HFFc6 (cell line): ENCODE measurements at places on chromosomes 3 and 15. TPM values are rescaled to one million over a fixed set of nuclear protein-coding genes. Genes with fewer than 3 reads are reported as not detected.
A peak's percentile ranks its signal among the peaks of the same experiment; 100 is the strongest.

PFKFB4 gene
- total RNA-seq: 8.7 to 10.9 TPM (median 9.6 TPM) in 3 replicates

GRCh38 chr3:46422617-46423016 is 15.6 kb downstream of the CCRL2 start:
- H3K27me3 ChIP-seq: peaks cover 12% of the 10 kb centered on the region
- H3K27ac ChIP-seq: no peak overlapping the region
- H3K4me1 ChIP-seq: peaks cover 14% of the 10 kb centered on the region
- H3K4me3 ChIP-seq: no peak overlapping the region
- no peaks in the 10 kb centered on the region for H3K36me3 ChIP-seq

MAP3K13 gene
- total RNA-seq: 21.5 and 24.5 TPM in 2 replicates

DNA sequence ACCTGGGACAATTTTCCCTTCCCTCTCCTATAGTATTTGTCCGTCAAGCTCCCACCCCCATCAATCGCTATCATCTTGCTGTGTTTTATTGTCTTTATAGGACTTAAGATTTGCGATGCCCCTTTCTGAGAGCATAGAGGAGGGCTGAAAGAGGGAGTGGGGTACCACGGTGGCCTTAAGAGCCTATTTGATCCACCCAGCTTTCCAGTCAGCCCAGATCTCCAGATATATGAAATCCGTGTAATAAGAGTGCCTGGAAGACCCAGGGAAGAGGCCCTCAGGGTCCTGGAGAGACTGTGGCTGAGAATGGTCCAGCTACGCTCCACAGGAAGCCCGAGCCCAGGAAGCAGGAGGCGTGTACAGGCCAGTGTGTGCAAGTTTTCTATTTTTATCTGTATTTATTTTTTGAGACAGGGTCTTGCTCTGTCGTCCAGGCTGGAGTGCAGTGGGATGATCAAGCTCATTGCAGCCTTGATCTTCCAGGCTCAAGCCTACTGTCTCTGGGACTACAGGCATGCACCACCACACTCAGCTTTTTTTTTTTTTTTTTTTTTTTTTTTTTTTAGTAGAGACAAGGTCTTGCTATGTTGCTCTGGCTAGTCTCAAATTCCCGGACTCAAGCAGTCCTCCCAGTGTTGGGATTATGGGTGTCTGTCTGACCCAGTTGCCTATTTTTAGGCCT is 964 bp upstream of the NCKIPSD start:
- H3K27ac ChIP-seq: peak overlapping the region; percentile 72
- H3K36me3 ChIP-seq: peaks cover 10% of the 10 kb centered on the region
- peaks cover 38% of the 10 kb centered on the region for H3K4me1 ChIP-seq
- no peak for DNase-seq
- no peaks in the 10 kb centered on the region; the same call in 1 of the 2 replicates for H3K27me3 ChIP-seq

MOBP gene
- total RNA-seq: not detected in 3 replicates

- no peak for DNase-seq
- no peak overlapping the region for H3K27ac ChIP-seq
- no peaks in the 10 kb centered on the region for H3K36me3 ChIP-seq
- H3K4me3 ChIP-seq: no peak overlapping the region
- no peaks in the 10 kb centered on the region for H3K4me1 ChIP-seq
Measured at GRCh38 chr3:17399586-17399985, 342.8 kb downstream of the TBC1D5 start.

DNA sequence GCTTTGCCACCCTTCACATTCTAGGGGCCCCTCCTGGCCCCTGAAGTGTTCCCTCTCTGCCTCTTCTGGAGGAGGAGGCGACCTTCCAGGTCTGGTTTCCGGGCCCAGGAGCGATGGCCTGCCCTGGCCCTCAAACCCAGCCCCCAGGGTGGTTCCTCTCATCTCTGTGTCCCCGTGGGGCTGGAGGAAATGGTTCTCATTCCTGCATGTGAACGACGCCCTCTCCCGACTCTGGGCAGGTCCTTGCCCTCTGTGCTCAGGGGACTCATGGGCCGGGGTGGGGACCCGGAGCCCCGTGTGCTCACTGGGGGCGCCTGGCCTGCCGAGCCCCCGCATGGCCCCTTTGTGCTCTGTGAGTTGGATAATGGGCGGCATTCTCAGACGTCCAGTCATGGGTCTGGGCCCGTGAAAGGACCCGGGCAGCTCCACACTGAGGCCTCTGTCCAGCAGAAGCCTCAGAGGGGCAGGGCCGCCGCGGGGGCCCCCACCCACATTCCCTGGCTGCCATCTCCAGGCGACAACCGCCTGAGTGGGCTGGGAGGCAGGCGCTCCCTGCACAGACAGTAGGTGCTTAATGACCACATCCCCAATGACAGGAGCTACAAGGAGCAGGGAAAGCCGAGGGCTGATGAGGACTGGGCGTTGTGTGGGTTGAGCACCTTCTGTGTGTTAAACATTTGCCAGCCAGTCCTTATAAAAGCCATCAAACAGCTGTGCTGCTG is 5.5 kb upstream of the PLXND1 start:
- no peaks in the 10 kb centered on the region for H3K36me3 ChIP-seq
- DNase-seq: peak; percentile 60
- H3K4me1 ChIP-seq: peaks cover 78% of the 10 kb centered on the region
- H3K27ac ChIP-seq: peak overlapping the region; percentile 83

MED12L gene
- 0.03 to 0.64 TPM (median 0.05 TPM) in 3 replicates for total RNA-seq

DLEC1 gene
- total RNA-seq: 0.05 TPM in 1 of 3 replicates, not detected in the others

ZIC1 gene
- 0.31 to 0.90 TPM (median 0.51 TPM) in 3 replicates for total RNA-seq

- H3K27ac ChIP-seq: no peak overlapping the region
- no peak overlapping the region for H3K4me3 ChIP-seq
- H3K36me3 ChIP-seq: no peaks in the 10 kb centered on the region
- H3K27me3 ChIP-seq: peaks cover 6% of the 10 kb centered on the region
- no peaks in the 10 kb centered on the region for H3K4me1 ChIP-seq
Measured at GRCh38 chr3:28114893-28115292, 126.5 kb upstream of the CMC1 start.

CHRNA7 gene
- total RNA-seq: not detected in 3 replicates

- peak overlapping the region; percentile 98 for H3K27ac ChIP-seq
- H3K4me1 ChIP-seq: peaks cover 51% of the 10 kb centered on the region
- H3K4me3 ChIP-seq: peak overlapping the region; percentile 81
- peaks cover 7% of the 10 kb centered on the region; the same call in 1 of the 2 replicates for H3K36me3 ChIP-seq
- peaks cover 8% of the 10 kb centered on the region for H3K27me3 ChIP-seq
Measured at GRCh38 chr15:63501256-63502089, 2.9 kb upstream of the USP3 start.

- no peak for DNase-seq
- H3K4me3 ChIP-seq: no peak overlapping the region
- peaks cover 13% of the 10 kb centered on the region for H3K27me3 ChIP-seq
- no peak overlapping the region for H3K27ac ChIP-seq
- peaks cover 12% of the 10 kb centered on the region for H3K4me1 ChIP-seq
- no peaks in the 10 kb centered on the region for H3K36me3 ChIP-seq
Measured at GRCh38 chr3:107382631-107383030, 5.4 kb downstream of the CCDC54 start.

RFTN1 gene
- 55.1 to 58.8 TPM (median 56.7 TPM) in 3 replicates for total RNA-seq

GRCh38 chr15:77578641-77579372 is 53.9 kb downstream of the LINGO1 start:
- no peak overlapping the region for H3K4me3 ChIP-seq
- no peak overlapping the region for H3K27ac ChIP-seq
- no peak for DNase-seq
- peaks cover 63% of the 10 kb centered on the region for H3K27me3 ChIP-seq
- no peaks in the 10 kb centered on the region for H3K36me3 ChIP-seq
- no peaks in the 10 kb centered on the region for H3K4me1 ChIP-seq

DNA sequence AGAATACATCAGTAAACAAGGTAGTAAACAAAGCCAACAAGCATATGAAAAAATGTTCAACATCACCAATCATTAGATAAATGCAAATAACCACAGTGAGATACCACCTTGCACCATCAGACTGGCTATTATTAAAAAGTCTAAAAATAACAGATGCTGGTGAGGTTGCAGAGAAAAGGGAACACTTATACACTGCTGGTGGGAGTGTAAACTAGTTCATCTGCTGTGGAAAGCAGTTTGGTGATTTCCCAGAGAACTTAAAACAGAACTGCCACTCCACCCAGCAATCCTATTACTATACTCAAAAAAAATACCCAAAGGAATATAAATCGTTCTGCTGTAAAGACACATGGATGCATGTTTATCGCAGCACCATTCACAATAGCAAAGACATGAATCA is 30.3 kb upstream of the ZBTB38 start:
- peaks cover 57% of the 10 kb centered on the region for H3K4me1 ChIP-seq
- DNase-seq: no peak
- no peaks in the 10 kb centered on the region; the same call in 1 of the 2 replicates for H3K27me3 ChIP-seq
- H3K27ac ChIP-seq: no peak overlapping the region
- H3K36me3 ChIP-seq: peaks cover 10% of the 10 kb centered on the region; the same call in 1 of the 2 replicates

- H3K4me3 ChIP-seq: no peak overlapping the region
- no peak for DNase-seq
- H3K4me1 ChIP-seq: no peaks in the 10 kb centered on the region
- H3K27ac ChIP-seq: no peak overlapping the region
Measured at GRCh38 chr15:23518104-23518503, 47.4 kb upstream of the MKRN3 start.

DNA sequence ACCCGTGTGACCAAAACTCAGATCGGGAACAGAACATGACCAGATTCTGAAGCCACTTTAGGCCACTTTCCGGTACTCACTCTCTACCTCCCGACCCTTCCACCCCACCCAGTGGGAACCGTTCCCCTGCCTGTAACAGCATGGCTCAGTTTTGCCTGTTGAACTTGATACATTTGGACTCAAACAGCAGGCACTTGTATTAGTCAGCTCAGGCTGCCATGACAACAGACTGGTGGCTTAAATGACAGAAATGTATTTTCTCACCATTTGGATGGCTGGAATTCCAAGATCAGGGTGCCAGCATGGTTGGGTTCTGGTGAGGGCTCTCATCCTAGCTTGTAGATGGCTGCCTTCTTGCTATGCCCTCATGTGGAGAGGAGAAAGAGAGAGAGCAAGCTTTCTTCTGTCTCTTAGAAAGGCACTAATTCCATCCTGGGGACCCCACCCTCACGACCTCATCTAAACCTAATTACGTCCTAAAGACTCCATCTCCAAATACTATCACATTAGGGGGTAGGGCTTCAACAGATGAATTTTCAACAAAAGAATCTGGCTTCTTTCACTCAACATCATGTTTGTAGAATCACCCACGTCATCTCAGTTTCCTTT is 9.3 kb upstream of the SSUH2 start:
- H3K4me3 ChIP-seq: no peak overlapping the region
- no peak overlapping the region for H3K27ac ChIP-seq
- peaks cover 11% of the 10 kb centered on the region for H3K27me3 ChIP-seq
- H3K36me3 ChIP-seq: no peaks in the 10 kb centered on the region
- peak; percentile 23 for DNase-seq
- H3K4me1 ChIP-seq: peaks cover 7% of the 10 kb centered on the region

DNA sequence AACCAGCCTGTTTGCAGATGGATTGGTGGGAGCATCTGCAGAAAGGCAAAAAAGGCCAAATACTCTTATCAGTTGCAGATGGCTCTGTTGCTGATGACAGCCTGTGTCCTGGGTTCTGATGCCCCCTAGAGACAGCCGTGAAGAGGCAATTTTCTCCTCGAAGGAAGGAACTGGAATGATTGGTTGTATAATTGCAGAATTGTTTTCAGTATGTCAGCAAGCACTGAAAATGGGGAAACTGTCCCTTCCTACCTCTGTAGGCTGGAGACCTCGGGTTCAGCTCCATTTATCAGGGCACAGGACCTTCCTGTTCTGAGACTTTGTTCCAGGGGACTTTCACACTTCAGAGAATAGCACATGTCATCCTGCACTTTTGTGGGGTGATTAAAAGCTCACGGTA is 103.0 kb downstream of the PGPEP1L start:
- peaks cover 2% of the 10 kb centered on the region for H3K27me3 ChIP-seq
- H3K36me3 ChIP-seq: peaks cover 37% of the 10 kb centered on the region
- peaks cover 78% of the 10 kb centered on the region for H3K4me1 ChIP-seq
- peak; percentile 59 for DNase-seq
- H3K4me3 ChIP-seq: 0 out of 2 replicates have a peak overlapping the region, but pooled peaks have one; percentile 11
- peak overlapping the region; percentile 79 for H3K27ac ChIP-seq

CDC25A gene
- total RNA-seq: 5.4 to 10.8 TPM (median 8.6 TPM) in 3 replicates

GRCh38 chr3:156554515-156554841 is 439 bp downstream of the SSR3 start:
- peak overlapping the region; percentile 97 for H3K27ac ChIP-seq
- no peak for DNase-seq
- peak overlapping the region; percentile 95 for H3K4me3 ChIP-seq

CSTA gene
- total RNA-seq: 0.30 to 0.52 TPM in 2 of 3 replicates, not detected in the other

GRCh38 chr3:96361241-96361640 is 453.2 kb upstream of the EPHA6 start:
- H3K4me1 ChIP-seq: no peaks in the 10 kb centered on the region
- H3K4me3 ChIP-seq: no peak overlapping the region
- 0 out of 2 replicates have a peak, but pooled peaks cover 3% of the 10 kb centered on the region for H3K36me3 ChIP-seq
- no peaks in the 10 kb centered on the region for H3K27me3 ChIP-seq

NTRK3 gene
- not detected in 2 replicates for total RNA-seq

HESX1 gene
- 0.18 to 0.29 TPM in 2 of 3 replicates, not detected in the other for total RNA-seq

GRCh38 chr15:34318277-34319079 is 19.1 kb downstream of the SLC12A6 start:
- no peaks in the 10 kb centered on the region for H3K27me3 ChIP-seq
- DNase-seq: peak; percentile 18
- H3K27ac ChIP-seq: peak overlapping the region; percentile 12; the same call in 1 of the 2 replicates
- H3K36me3 ChIP-seq: no peaks in the 10 kb centered on the region
- peak overlapping the region; percentile 86 for H3K4me3 ChIP-seq
- peaks cover 27% of the 10 kb centered on the region for H3K4me1 ChIP-seq

LIPC gene
- not detected in 3 replicates for total RNA-seq

UNC13C gene
- total RNA-seq: not detected in 2 replicates

DNA sequence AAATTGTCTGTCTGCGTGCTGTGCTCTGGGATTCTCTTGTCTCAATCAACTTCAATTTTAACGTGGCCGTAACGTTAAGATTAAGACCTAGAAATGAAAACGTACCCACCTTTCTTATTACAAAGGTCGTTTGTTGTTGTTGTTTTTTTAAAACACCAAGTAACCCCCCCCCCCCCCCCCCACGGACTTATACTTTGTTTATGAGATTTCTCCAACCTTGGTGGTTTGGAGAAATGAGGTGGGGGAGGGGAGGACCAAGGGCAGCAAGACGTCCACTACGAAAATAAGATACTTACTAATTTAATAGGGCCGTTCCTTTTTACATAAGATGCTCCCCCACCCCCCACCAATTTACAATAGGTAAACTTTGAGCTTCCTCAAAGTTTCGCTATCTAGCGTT is 244.4 kb upstream of the TOPAZ1 start:
- no peaks in the 10 kb centered on the region for H3K36me3 ChIP-seq
- peaks cover 24% of the 10 kb centered on the region for H3K27me3 ChIP-seq
- peaks cover 68% of the 10 kb centered on the region for H3K4me1 ChIP-seq
- peak overlapping the region; percentile 85 for H3K27ac ChIP-seq
- H3K4me3 ChIP-seq: peak overlapping the region; percentile 90

DNA sequence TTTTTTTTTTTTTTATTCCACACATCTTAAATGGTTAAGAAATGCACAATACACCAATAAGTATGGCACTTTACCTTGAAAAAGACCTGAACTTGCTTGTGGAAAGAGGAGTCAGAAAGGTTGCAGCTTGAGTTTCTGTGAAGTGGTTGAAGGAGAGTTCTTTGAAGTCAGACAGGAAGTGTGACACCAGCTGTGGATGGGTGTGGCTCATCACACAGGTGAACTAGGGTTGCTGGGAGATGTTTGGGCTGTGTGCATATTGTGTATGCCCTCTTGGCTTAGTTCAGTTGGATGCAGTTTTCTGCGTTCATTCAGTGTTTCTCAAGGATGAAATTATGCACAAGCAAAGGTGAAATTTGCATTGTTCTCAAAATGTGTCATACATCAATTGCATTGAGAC is 6.3 kb downstream of the AEN start:
- DNase-seq: no peak
- H3K4me3 ChIP-seq: peak overlapping the region; percentile 36; the same call in 1 of the 2 replicates
- peaks cover 66% of the 10 kb centered on the region for H3K36me3 ChIP-seq
- no peaks in the 10 kb centered on the region; the same call in 1 of the 2 replicates for H3K27me3 ChIP-seq

GRCh38 chr15:66999046-66999968 is 66.1 kb upstream of the SMAD3 start:
- no peak overlapping the region for H3K27ac ChIP-seq
- peaks cover 14% of the 10 kb centered on the region; the same call in 1 of the 2 replicates for H3K27me3 ChIP-seq
- peaks cover 38% of the 10 kb centered on the region for H3K4me1 ChIP-seq
- no peak for DNase-seq
- H3K36me3 ChIP-seq: peaks cover 13% of the 10 kb centered on the region
- no peak overlapping the region for H3K4me3 ChIP-seq
